Stimulated activated CD8-positive, alpha-beta memory T cell treated with anti-CD3 and anti-CD28 coated beads, Interleukin-4, amount 100 ng/mL, for 1 hour (primary cell): ENCODE measurements at places on chromosomes 3 and 15.

GRCh38 chr15:25901811-25902605 lies 38.9 kb upstream of the ATP10A start:
- no peak for DNase-seq

DNA sequence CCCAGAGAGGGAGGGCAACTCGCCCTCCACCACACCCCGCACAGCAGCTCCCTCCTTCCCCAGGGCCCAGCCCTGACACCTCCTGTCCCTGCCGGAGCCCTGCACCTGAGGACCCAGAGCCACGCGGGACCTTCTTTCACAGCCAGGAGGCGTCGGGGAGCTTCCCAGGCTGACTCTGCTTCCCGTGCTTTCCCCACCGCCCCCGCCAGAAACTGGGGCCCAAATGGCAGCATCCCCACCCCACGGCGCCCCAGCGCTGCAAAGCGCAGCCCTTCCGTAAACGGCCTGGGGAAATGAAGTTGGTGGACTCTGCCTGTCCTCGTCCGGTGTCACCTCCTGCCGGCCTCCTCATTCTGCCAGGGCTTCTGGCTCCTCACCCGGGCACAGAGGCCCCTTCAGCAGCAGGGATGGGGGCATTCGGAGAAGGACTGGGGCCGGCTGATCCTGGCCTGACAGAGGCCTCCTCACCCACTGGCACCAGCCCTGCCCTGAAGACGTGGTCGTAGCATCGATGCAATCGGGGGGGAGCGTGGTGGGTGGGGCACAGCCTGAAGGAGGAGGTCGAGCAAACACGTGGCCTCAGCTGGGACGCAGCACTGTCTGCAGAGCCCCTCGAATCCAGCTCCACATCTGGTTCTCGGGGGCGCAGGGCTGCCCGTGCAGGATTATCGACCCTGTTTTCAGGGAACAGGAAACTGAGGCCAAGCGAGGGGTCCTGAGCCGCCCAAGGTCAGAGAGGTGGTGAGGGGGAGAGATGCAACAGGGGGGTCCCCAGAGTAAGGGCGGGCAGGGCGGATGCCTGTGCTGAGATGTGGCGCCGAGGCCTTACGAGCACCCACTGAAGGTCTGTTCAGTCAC lies 235.4 kb downstream of the XXYLT1 start:
- DNase-seq, result no peak

GRCh38 chr3:113006359-113007056 lies 15.7 kb downstream of the GTPBP8 start:
- DNase-seq, result no peak

- no peak for DNase-seq
These were observed 116.6 kb downstream of the NTRK3 start for GRCh38 chr15:88139936-88140335.

GRCh38 chr3:120640231-120640630 lies 41.8 kb downstream of the HGD start:
- DNase-seq, result no peak

DNA sequence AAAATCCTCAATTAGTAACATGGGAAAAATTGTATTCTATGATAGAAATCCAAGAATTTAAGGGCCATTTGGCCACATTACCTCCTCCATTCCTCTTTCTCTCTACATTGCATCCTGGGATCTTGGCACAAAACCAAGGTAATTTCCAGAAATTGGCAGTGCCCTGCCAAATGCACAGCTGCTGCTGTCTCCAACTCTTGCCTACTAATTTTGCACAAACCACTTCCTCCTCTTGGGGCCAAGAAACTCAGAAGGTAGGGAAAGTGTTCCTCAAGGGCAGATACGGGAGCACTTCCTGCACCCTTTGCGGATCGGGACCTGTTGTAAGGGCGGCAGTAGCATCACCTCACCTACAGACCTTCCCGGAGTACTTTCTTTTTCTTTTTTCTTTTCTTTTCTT lies 57.8 kb downstream of the MAP3K13 start:
- DNase-seq, result no peak

DNA sequence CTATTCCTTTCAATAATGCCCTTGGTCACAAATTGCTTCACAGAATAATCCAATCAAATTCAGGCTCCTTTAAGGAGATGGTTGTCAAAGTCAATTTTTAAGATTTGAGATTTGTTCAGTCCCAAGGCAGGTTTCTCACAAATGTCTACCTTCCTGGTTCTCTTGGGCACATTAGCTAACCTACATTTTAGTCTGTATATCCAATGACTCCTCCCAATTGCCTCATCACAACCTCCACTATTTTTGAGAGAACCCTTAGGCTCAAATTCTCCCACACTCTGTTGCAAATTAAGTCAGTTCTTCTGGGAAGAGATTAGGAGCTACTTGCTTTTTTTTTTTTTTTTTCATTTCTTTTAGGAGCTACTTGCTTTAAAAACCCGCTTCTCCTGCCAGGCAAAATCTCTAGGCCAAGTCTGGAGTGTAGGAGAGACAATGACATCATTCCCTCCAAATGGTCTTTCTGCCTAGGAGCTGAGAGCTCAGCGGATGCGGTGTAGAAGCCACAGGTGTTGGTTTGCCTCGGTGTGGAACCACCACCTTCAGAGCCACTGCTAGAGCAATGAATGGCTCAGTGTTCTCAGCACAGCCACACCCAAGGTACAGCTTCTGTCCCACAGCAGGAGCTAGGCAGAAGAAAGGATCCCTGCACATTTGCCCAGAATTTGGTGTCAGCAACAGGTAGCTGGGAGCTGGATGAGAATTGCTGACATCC lies 10.0 kb upstream of the INO80 start:
- no peak for DNase-seq

- DNase-seq, result no peak
These were observed 120.0 kb upstream of the ST8SIA2 start for GRCh38 chr15:92273723-92274122.

- DNase-seq, result no peak
These were observed 102.5 kb downstream of the MESD start for GRCh38 chr15:80887148-80887547.

DNA sequence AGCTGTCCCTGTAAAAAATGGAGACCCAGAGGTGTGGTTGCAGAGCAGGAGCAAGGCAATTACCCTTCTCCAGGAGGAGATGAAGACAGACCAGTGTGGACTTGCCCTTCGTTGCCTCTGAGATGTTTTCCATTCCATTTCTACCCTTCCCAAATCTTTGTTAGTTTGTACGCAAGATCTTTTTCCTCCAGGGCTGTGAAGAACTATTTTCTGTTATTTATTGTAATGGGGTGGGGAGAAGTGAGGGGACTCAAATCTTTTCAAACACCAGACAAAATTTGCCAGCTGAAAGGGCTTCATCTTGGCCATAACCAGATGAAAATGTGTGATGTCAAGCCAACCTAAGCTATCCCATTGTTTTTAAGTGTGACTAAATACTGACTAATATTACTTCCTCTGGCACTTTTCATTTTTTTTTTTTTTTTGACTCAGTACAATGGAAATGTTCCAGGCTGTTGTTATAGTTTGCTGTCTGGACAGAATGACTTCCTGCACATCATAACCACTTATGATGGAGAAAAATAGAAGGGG lies 271.3 kb upstream of the TPRG1 start:
- DNase-seq, result no peak

DNA sequence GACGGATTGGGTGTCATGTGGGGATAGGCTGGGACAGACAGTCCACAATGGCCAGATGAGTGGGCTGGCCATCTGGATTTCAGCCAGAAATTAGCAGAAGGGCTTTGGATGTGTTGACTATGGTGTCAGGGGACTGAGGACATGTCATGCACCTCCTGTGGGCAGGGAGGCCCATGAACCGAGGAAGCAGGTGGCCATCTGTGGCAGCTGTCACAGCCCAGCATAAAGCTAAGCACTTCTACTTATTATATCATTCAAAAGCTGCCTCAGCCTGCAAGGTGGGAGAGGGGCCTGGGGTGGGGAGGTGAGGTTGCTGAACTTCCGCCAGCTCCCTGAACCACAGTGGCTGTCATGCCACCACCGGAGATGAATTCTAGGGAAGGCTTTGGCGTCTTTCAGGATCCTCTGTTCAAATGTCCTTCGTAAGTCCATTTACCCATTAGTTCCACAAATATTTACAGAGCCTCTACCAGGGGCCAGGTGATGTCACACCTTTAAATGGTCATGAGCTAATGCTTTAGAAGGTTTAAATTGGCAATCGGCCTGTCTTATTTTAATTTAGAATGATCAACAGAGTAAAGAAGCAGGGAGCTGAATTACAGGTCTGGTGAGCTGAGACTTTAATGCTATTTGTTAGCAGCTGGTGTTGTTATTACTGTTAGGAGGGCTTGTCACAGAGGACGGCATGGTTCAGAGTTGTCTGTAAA lies 23.6 kb upstream of the CAV3 start:
- DNase-seq, result no peak

DNA sequence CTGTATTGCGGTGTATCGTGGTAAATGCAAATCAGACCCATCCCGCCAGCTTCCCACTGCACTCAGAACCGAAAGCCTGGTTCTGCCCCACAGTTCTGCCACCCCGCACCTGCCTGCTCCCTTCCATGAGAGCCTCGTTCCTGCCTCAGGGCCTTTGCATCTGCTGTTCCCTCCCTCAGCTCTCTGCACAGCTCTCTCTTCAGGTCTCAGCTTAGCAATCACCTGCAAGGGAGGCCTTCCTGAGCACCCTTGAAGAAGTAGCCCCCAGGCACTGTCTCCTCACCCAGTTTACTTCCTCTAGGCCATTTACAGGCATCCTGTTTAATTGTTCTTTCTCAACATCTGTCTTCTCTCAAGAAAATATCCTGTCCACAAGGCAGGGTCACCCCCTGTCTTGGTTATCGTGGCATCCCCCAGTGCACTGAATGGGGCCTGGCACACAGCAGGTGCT lies 13.3 kb upstream of the IQSEC1 start:
- DNase-seq, result no peak

- DNase-seq, result no peak
These were observed 103.5 kb downstream of the MYLK start for GRCh38 chr3:123780656-123781055.

GRCh38 chr15:52200831-52201365 lies 9.7 kb upstream of the GNB5 start:
- DNase-seq, result no peak

DNA sequence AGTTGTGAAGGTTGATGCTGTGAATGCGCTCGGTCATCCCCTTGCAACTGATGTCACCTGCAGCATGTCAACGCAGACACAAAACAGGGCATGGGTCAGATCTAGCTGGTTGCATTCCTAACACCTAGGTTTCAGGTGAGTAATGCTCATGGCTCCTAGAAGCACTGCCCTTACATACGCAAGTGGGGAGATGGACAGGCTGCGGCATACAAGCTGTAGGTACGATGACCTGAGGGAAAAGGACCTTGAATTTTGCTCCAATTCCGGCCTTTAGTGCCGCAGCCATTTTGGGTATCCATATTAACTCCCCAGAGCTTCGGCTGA lies 58.0 kb downstream of the TIGIT start:
- no peak for DNase-seq

DNA sequence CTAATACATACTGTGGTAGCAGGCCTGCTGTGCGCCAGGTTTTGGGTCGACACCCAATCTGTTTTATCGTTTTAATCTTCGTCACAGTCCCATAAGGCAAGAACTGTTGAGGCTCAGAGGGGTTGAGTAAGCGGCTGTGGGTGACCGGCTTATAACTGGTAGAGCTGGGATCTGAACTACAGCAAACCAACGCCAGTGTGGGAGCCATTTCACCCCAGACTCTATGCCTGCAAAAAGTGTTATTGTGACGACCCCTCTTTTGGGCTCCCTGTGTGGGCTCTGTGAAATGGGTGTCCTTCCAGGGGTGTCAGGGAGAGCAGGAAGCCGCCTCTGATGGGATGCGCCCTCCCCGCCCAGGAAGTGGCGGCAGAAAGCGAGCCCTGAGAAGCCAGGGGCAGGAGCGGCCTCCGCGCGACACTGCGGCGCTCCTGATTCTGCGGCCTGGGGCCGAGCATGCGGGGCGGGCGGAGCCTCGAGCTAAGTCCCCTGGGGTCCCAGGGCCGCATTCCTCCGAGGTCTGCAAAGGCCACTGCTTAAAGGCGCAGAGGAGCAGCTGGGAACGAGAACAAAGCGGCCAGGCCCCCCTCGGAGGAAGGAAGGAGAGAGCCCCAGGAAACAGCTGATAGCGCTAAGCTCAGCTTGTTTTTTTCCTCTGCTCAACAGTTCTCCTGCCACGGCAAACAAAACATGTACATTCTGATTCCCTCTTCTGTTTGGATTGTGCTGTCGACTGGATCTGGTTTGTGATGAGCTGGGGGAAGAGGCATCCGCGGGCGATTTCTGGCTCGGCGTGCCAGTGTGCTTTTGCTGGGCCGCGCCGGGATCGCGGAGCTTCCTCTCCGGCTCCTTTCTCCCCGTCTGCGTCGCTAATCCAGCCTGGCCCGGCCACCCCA lies 33.9 kb downstream of the GRK7 start:
- DNase-seq, result peak; percentile 7

DNA sequence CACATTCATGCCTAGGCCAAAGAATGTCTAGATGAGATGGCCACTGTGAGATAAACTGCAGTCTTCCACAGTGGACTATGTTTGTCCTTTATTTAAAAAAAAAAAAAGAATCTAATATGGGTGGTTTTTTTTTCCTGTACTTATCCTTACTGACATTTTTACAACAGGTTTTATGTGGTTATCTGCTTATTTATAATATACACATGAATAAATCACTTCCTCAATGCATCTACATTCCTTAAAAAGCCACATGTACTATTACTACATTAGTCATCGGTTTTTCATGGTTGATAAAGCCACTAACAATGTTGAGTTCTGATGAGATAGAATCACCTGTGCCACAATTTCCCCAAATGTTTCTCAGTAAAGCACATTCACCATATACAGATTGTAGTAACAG lies 341.3 kb upstream of the THBS1 start:
- no peak for DNase-seq

DNA sequence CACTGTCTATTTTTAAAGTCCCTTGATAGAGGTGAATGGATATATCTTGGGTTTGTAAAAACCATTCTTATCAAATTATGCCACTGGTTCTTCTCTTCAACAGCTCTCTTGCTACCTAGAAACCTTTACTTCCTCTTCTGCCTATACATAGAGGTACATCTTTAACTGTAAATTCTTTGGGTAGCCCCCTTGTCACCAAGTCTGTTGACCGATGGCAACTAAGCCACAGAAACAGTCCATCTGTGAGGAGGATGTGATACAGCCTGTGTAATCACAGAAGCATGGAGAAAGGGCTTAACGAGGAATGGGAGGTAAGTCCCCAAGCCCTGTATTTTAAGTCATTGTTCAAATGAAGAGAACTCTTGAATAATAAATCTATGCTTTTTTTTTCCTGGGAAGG lies 246.5 kb upstream of the MDFIC2 start:
- no peak for DNase-seq

- DNase-seq, result no peak
These were observed 173.0 kb downstream of the SHQ1 start for GRCh38 chr3:72675243-72675642.

- no peak for DNase-seq
These were observed 67.1 kb downstream of the CEMIP start for GRCh38 chr15:80846031-80846815.

GRCh38 chr3:37702478-37703154 lies 159.1 kb upstream of the CTDSPL start:
- DNase-seq, result no peak

- no peak for DNase-seq
These were observed 2.6 kb downstream of the PRC1 start for GRCh38 chr15:90991587-90992285.

GRCh38 chr3:66010739-66011655 lies 27.7 kb downstream of the MAGI1 start:
- no peak for DNase-seq
